ENCODE measurements at places on chromosomes 4 and X.

DNA sequence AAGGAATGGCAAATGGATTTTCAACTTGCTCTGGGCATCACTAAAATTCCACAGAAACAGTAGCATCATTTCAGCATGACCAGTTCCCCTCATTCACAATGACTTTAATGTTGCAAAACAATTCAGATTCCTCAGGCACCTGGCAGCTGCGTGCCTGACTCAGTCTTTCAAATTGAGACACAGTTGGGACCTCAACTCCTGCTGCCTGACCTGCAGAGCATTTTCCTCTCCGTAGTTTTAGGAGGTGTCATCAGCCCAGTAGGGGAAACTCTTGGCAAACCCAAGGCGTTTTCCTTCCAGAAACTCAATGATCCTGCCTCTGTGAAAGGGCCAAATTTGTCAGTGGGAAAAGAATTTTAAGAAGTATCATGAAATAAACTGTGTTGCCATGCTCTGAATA, 388.9 kb downstream of the SPRY1 start:
- peak; percentile 90 for DNase-seq

- DNase-seq: no peak
Measured at GRCh38 chrX:94107981-94108380, 434.0 kb downstream of the FAM133A start.

DNA sequence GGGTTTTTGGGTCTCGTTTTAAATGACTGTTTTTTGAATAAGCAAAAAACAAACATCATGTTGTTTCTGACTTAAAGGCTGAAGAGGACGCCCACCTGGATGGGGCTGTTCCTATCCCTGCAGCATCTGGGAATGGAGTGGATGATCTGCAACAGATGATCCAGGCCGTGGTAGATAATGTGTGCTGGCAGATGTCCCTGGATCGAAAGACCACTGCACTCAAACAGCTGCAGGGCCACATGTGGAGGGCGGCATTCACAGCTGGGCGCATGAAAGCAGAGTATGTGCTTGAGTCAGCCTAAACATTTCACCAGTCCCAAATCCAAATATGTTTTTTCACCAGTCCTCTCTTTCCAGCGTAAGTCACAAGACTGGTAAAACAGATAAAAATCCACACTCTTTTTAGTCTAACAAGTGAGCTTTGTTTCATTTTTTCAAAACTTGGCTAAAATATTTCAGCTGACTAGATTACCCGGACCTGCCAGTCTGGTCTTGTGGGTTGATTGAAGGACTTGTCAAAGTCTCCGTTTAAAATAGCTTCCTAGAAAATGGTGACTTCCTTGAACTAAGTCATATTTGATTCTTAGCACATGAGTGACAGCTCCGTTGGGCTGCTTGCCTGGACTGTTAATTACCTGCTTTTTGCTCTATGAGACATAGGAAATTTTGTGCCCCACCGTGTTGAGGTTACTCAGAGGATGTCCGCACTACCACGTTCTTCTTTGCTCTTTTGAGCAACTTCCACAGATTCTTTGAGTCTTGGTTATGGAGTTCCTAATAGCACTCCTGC, 20.8 kb downstream of the ENOPH1 start:
- DNase-seq: no peak

DNA sequence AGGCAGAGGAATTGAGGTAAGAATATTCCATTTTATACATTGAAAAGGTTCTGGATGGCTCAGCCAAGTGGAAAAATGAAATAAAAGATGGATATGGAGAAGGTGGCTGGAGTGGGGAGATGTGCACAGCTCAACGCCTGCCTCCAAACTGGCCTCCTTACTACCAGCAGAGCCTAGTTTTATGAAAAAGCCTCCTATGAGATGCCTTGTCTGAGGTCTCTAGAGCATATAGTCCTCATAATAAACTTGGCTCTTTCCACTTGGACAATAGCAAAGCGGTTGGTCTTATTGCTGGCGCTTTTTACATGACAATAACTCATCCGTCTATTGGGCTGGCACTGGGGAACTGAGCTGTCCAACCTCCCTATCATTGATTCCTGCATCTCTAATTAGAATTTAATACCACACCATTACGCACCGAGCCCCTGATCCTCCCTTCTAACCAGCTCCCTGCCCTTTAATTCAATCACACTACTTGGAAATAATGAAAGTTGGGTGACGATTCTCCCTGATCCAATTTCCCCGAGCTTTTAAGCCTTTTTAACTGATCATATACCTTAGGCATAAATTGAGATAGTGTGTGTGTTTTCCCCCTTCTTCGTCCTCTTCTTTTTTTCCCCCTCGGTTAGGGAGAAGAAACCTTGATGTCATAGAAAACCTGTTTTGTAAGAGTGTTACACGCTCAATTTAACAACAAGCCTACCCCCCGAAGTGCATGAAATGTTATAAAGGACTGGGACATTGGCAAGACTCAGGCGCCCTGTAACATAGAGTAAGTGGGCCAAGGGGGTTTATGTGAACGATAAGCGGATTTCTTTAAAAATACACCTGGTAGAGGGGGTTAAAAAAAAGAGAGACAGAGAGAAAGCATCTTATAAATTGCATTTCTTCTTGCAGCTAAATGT, at the start of gene PHOX2B:
PHOX2B (minus strand) TSS at position 155 of the 905 bp plus-strand sequence; CDS start at position 40, 115 bp downstream.
- DNase-seq: no peak

Measured in AG08395 (cell line).